ENCODE measurements at places on chromosomes 2 and 18.

- DNase-seq: no peak
Observed at GRCh38 chr2:880201-880970, 70.3 kb upstream of the SNTG2 start.

- no peak for DNase-seq
Observed at GRCh38 chr18:61096226-61096625, 237.0 kb upstream of the CDH20 start.

GRCh38 chr2:37283207-37283606 is 41.4 kb downstream of the PRKD3 start:
- DNase-seq: no peak

GRCh38 chr2:105396254-105397024 is 2.4 kb downstream of the FHL2 start:
- DNase-seq: no peak

- no peak for DNase-seq
Observed at GRCh38 chr2:17615728-17616351, 75.3 kb downstream of the VSNL1 start.

DNA sequence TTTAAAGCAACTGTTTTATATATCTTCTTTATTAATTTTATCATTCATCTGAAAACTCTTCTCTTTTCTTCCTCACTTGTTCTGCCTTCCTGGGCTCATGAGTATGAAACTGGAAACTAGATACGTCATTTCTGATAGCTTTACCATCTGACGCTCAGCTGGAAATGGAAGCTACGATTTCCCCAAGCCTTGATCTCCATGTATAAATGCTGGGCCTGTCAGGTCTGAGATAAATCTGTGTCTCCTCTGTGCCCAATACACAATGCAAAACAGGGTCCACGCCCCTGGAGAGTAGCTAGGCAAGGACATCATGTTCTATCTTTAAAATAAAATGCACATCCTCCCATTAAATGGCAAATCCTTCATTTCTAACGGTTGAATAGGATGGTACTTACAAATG is 238.4 kb downstream of the AFF3 start:
- DNase-seq: no peak

DNA sequence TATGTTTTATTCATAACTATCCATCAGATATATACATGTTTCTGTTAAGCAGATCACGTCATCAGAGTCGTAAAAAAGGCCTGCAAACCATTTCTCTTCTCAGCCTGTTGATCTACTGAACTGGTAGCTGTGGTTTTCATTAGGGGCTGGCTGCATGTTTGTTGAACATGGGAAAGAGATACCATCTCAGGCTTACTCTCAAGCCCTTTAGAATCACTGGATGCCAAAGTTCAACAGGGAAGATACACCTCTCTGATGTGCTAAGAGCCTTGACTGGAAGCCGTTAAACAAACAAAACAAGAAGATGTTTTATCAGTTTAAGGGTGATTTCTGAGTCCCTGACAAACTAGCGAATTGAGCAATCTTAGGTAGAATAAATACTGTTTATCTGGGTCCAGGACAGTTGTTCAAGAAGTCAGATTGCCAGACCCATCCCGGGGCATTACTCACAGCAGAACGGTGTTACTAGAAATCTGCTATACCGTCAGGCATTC is 94.5 kb upstream of the LMAN1 start:
- no peak for DNase-seq

GRCh38 chr2:209661286-209661894 is 110.2 kb upstream of the UNC80 start:
- DNase-seq: no peak

DNA sequence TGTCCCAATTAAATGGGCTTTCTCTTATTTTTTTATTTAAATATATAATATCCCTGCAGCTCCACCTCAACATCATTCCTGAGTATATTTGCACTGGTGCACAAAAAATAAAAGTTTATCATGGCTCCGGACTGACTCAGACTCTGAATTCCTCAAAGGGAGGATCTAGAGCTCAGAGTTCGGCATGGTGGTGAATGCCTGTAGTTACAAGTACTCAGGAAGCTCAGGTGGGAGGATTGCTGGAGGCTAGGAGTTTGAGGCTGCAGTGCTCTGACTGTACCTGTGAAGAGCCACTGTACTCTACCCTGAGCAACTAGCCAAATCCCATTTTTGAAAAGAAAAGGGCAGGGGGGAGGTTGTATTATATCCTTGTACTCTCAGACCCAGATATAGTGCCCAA is 52.8 kb upstream of the NRXN1 start:
- DNase-seq: no peak

- no peak for DNase-seq
Observed at GRCh38 chr2:199461711-199462346, 4.1 kb upstream of the SATB2 start.

DNA sequence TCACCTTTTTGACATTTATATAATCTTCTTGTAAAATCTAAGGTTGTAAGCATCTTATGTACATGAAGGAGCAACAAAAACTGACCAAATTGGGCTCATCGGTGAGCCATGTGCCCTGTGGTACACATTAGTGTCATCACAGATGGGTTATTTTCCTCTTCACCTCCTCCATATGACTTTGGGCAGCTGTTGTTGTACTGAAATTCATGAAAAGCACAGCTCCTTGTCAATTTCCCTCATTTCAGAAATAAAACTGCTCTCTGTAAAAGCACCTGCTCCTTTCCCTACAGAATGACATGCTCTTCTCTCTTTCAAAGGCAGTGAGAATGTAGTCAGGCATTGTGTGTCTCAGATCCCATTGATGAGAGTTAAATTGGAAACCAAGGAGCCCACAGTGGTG is 42.0 kb downstream of the DTNA start:
- no peak for DNase-seq

GRCh38 chr2:216391401-216391800 is 19.1 kb upstream of the MARCHF4 start:
- no peak for DNase-seq

- no peak for DNase-seq
Observed at GRCh38 chr2:159722580-159722979, 10.3 kb downstream of the MARCHF7 start.

DNA sequence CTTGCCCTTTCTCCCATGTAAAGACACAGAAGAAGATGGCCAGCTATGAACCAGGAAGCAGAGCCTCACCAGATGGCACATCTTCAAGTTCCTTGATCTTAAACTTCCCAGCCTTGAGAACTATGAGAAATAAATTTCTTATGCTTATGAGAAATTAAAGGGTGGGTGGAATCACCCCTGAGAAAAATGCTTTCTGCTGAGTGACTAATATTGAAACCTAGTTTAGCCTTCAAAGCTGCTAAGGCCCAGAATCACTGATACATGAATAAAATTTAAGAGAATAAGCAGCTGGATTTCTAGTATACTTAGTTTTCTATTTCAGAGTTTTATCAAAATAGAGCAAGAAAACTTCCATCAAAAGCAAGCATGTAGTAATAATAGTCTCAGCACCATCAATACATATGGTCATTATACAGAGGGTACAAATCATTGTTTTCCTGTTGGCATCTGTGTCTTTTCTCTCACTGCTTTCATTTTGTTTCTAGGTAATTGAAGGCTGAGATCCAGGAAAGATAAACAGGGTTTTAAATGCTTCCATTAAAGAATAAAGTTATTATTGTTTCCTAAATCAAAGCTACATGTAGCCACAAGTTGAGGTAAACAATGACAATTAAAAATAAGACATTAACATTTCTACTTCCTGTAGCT is 53.3 kb upstream of the COL5A2 start:
- DNase-seq: no peak

DNA sequence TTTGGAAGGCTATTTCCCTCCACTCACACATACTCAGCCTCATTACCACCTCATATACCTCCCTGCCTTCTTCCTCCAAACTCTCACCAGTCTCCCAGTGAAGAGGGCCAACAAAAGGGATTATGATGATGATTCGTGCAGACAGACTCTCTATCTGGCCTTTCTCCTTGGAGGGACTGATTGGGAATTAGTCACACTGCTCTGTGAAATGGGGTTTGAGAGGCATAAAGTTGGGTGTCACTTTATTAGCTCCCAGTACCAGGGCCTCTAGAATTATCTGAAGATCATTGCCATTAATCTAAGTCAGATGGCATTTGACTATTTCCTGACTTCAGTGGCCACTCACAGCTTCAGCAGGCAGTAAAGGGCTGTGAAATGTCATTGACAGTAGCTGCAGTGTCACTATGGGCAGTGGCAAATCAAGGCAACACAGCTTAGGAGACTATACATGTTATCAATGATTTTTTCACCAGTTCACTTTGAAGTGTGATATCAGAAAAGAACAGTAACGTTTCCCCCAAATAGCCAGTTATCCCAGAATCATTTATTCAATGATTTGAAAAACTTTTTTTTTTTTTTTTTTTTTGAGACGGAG is 17.4 kb downstream of the CNRIP1 start:
- no peak for DNase-seq

GRCh38 chr18:38654946-38655345 is 1089.3 kb upstream of the CELF4 start:
- no peak for DNase-seq

- DNase-seq: no peak
Observed at GRCh38 chr2:234240917-234241316, 190.4 kb downstream of the SPP2 start.

GRCh38 chr2:4995466-4995865 is 696.7 kb upstream of the SOX11 start:
- no peak for DNase-seq

DNA sequence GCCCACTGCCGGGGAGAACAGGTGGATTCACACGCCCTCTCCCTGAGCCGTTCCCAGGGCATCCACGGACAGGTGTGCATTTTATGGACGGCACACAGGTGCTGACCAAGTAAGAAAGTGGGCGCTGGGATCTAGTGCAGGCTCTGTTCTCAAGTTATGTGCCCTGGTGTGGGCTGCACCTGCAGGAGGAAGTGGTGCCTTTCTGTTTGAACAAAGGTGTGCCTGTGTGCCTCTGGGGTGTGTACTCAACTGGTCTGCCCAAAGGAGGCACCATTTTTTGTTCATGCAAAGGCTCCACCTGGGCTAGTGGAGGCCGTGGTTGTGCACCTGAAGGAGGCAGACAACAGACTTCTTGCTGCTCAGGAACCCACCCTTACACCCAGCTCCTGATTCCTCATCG is 88.2 kb upstream of the HK2 start:
- no peak for DNase-seq

DNA sequence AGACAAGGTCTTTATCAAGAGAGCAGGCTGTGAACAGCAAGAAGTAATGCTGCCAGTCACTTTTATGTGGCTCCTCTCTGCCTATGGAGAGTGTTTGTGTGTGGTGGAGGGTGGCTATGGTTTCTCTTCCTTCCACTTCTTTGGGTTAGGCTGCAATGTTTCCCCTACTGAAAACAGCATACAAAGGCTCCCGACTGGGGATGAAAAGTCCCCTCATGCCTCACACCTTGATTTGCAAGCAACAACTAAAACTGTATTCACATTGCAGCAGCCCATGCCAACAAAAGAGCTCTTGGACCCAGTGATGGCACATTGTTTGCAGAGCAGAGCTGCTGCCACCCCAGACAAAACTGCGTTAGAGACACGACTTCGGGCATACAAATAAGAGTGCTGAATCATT is 301.6 kb downstream of the SLC8A1 start:
- no peak for DNase-seq

GRCh38 chr2:109582928-109583895 is 30.6 kb downstream of the SEPTIN10 start:
- DNase-seq: no peak

GRCh38 chr2:171334946-171335345 is 98.8 kb downstream of the METTL8 start:
- no peak for DNase-seq

- DNase-seq: no peak
Observed at GRCh38 chr2:176514805-176515500, 245.7 kb downstream of the MTX2 start.

DNA sequence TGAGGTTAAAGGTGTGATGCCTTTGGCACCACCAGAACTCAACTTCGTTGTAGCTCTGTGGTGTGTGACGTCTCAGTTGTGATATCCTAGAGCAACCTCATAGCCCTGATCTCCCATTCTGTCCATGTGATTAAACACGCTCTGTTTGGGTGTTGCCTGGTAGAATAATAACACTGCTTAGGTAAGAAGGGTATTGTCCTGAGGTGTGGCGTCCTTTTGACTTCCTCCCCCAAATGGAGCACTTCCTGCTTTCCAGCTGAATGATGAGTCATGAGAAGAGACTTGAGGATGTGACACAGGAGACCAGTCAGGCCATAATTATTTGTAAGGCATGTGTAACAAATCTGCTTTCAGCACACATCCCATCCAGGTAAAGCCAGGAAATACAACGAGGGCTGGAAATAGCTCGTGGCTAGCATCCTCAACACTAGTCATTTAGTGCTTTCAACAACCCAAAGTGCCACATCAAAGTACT is 100.7 kb downstream of the RAPGEF4 start:
- peak; percentile 11 for DNase-seq

DNA sequence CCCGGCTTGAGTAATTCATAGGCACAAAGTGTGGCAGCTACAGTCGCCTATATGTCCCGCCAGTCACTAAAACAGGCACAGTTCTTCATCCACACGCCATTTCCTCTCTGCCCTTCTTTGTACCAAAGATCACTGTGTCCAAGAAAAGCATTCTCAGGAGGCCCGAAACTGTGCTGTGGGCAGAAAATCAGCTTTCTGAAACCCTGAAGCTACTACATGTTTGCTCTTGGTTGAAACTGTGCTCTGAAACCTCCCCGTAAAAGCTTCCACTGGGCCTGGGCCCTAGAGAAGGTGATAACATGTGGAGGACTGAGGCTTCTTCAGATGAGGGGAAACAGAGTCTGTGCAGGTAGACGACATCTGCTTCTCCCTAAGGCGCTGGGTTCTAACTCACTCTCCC is 75.6 kb upstream of the ID2 start:
- no peak for DNase-seq

- no peak for DNase-seq
Observed at GRCh38 chr2:241314226-241315092, 1.0 kb downstream of the HDLBP start.

GRCh38 chr2:201774546-201774945 is 6.2 kb downstream of the ALS2 start:
- no peak for DNase-seq

DNA sequence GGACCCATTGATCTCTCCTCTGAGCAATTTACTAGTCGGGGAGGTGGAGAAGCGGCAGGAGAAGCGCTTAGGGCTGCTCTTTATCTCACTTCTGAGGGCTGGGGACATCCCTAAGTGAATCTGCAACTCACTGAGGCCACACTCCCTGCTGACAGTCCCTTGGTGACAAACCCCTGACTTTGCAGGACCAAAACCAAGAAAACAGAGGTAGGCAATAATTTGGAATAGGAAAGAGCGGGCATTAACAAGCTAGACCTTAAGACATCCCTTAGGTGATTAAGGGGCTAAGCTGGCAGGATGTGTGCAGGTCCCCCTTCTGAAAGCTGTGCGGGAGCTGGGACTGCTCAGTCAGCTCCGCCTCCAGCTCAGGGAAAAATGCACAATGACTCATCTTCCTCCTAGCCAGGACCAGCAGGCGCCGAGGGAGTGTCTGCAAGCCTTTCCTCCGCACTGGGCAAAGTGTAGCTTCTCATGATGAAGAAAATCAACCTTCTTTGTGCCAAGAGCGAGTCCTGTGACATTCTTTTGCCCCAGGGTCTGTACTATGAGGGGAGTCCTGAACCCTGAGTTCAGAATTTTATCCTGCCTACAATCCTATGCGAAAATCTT is 63.3 kb downstream of the BOD1L2 start:
- no peak for DNase-seq

Measured in T-helper 1 cell (primary cell).